Bone marrow (tissue), 2 donors: ENCODE measurements at places on chromosomes 1 and 21.

GRCh38 chr21:43858806-43859648 lies 6.0 kb upstream of the AGPAT3 start:
- no peak for DNase-seq

- no peak for DNase-seq
Measured at GRCh38 chr1:172650474-172651193, 8.3 kb upstream of the FASLG start.

- no peak for DNase-seq
Measured at GRCh38 chr1:179935909-179936496, 18.6 kb upstream of the CEP350 start.

DNA sequence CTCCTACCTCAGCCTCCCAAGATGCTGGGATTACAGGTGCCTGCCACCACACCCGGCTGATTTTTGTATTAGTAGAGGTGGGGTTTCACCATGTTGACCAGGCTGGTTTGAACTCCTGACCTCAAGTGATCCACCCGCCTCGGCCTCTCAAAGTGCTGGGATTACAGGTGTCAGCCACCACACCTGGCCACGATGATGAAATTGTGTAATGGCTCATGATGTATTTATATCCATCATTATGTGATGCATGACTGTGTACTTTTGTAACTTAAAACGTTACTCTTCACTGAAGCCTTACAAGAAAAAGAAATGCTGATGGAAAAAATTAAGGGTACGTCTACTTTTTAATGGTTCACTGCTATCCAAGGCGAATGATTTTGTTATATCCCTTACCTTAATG lies 7.5 kb downstream of the TARDBP start:
- no peak for DNase-seq

DNA sequence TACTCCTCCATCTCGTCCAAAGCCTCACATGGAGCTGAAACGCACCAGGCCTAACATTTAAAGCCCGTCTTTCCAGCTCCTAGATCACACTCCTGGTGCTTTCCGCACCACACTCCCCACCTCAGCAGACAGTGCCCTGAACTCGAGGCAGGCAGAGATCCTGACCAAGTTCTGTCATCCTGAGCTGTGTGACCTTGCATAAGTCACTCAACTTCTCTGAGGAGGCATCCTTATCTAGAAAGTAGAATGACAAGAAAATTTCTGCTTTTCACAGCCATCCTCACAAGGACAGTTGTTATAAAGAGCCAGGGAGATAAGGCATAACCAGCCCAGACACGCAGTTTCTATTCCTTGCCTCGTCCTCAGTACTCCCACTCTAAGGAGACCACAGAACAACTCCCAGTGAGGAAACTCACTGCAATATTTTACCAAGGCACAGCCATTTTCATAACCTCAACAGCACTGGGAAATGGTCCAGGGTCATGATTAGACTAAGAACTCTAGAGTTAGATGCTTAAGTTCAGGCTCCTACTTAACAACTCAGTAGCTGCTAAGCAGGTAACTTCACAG lies 3.1 kb downstream of the LRP8 start:
- DNase-seq: no peak
